CD4-positive, alpha-beta T cell treated with Interferon alpha-2 for 1 hour (primary cell): ENCODE measurements at places on chromosomes 1 and 21.

- DNase-seq, result no peak
These were observed 35.1 kb downstream of the YARS1 start for GRCh38 chr1:32782086-32782485.

GRCh38 chr1:66623812-66624211 is 89.9 kb downstream of the SGIP1 start:
- no peak for DNase-seq

DNA sequence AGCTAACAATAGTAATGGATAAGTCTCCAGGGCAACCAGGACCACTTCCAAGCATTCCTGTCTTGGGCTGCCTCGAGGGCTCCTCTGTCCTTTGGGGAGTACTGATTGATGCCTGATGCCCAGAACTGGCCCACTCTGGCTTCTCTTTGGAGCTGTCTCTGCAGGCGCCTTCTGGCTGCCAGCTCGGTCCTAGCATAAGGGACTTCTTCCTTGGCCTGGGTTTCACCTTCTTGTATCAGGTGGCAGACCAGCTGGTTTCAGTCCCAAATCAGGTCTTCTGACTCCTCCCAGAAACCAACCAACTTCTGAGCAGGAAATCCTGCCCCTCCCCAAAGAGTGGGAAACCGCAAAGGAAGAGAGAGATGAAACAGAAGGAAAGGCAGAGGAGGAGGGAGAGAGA is 10.6 kb downstream of the G0S2 start:
- no peak for DNase-seq

DNA sequence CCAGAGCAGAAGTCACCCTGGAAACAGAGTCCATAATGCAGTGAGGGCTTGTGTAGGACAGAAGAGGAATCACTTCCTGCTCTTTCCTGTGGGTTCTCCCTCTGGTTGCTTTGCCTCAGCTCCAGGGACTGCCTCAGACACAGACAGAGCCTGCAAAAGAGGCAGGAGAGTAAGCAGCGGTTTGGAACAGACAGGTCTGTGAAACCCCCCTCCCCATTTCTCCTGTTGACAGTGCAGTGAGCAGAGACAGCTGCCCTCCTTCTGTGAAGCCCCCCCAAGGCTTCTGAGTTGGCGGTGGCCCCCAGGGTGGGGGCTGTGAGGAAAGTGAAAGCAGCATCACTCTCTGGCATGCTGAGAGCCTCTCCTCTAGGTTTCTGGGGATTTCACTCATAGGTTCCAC is 53.0 kb downstream of the MAB21L3 start:
- no peak for DNase-seq

DNA sequence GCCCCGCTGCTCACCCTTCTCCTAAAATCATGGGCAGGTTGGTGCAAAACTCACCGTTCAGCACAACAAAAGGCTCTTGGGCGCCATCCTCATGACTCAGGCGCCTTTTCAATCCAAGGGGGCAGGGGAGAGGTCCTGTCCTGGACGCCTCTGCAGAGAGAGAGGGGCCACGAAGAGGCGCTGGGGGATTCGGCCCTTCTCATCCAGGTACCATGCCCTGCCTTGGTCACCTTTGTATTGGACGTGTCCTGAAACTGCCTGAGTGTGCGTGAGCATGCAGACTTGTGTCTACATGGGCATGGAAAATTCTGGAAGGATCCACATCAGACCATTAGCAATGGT is 53.5 kb downstream of the SLC37A1 start:
- no peak for DNase-seq

DNA sequence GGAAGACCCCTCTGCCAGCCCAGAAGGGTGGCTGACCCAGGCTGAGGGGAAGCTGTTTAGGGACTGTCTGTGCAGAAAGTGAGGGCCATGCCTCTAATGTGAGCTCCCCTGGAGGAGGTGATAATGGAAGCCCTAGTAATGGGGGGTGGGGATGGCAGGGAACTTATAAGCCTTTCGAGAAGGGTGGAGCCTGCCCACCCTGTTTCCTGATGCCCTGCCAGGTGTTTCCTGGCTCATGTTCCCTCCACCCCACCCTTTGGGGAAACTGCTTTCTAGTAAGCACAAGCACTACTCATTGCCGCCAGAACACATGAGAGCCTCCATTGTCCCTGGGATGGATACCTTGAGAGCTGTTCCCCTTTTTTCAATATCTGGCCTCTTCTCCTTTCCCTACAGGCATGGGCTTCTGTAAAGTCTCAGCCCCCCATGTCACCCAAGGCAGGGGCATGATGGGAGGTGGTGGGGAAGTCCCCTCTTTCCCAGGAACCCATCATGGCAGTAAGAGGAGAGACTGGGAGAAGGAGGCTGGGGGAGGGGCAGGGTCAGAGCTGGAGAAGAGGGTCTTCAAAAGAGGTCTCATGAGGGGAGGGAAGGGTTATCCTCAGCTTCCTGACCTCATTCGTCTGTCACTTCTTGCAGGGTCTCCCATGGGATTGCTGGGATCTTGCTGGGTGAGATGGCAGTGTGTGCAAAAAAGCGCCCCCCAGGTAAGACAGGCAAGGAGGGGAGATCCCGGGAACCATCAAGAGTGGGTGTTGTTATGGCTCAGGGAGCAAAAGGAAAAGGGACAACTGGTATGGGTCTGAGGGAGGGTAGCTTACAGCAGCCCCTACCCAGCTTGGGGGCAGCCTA is 2.4 kb downstream of the ATP8B2 start:
- peak; percentile 57 for DNase-seq

- DNase-seq, result no peak
These were observed 70.6 kb downstream of the TGFB2 start for GRCh38 chr1:218415726-218416125.

DNA sequence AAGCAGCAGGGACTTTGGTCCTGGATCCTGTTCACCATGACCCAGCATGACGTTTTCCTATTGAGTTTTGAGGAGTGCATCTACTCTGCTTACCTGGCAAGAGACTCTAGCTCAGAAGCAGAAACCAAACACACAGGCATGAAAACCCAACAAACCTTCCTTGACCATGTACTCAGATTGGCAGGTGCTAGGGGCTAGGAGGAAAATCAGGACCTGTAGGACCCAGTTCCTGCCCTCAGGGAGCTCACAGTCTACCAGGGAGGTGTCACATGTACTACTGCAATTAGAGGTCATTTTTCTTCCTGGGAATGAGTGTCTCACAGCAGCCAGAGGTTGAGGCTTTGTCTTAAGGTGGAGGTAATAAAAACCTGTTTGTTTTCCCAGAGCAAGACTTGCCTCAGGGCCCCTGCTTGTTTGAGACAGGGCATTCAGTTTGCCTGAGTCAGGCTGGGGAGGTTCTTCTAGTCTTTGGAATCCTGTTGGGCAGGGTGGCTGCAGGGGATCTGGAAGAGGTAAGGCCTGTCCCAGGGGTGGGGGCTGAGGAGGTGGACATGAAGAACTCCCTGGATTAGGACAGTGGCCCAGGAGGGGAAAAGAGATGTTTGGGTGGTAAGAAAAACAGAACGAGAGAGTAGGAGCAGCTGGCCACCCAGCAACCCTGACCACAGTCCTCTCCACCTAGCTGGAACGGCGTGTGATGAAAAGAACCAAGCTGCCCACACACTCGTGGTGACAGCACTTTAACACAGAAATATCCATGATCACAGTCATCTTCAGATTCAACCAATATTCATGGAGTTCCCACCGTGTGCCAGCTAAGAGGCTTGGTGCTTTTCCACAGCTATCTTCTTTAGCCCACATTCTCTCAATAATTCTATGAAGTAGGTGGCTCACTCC is 30.8 kb downstream of the IER5 start:
- no peak for DNase-seq

DNA sequence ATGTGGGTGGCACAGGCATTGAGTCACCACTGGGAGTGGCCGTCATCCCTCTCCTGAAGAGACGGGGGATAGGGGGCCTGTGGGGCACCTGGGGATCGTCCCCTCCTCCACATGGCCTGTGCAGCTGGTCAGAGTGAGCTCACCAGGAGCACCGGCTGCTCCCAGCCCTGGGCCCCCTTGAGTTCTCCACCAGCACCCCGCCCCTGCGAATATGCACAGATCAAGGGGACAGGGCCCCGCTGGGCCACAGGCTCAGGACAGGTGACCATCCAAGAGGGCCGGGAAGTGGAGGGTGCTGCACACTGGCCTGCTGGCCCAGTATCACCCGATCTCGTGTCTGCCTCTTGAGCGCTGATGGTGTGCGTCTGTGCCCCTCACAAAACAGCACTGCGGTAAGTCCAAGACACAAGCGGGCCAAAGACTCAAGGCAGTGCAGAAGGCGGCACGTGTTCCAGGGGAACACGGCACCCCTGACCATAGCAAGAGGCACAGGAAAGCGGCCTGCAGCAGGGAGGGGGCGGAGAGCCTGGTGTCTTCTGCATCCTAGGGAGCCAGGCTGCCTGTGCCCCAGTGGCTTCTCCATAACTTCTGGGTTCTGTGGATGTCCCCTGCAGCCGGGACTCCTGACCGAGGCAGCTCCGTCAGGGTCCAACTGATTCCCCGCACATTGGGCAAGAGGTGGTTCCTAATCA is 18.1 kb upstream of the TSPEAR start:
- no peak for DNase-seq
